ENCODE measurements at places on chromosomes 4 and X.

DNA sequence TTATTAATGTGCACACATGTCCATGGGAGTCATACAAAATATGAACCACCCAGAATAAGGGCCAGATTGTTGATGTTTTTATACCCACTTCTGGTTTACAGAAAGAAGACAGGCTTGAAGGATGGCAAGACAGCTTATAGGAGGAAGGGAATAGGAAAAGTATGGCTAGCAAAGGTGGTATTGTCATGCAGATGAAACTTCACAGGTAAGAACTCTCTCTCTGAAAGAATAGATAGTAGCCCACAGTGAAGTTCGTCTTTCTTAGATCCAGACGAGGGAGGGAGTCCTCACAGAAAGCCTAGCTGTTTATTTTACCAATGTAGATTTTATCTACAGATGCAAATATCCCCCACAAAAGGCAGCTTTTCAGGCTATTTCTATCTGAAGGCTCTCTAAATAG lies 43.7 kb upstream of the SPIN4 start:
- H3K4me3 ChIP-seq, result no peak overlapping the region
- no peaks in the 10 kb centered on the region for H3K27me3 ChIP-seq
- H3K36me3 ChIP-seq, result peaks cover 8% of the 10 kb centered on the region
- DNase-seq, result no peak

DNA sequence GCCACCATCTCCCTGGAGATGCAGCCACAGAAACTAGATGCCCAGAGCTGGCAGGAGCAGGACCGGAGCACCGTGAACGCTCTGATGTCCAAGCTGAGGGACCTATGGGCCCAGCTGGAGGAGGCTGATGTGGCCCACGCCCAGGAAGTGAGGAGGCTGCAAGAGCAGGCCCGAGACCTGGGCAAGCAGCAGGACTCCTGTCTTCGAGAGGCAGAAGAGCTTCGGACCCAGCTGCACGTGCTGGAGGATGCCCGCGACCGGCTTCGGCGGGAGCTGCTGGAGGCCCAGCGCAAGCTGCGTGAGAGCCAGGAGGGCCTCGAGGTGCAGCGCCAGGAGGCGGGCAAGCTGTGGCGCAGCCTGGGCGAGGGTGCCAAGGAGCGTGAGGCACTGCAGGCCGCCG lies 14.2 kb downstream of the SMIM10L2A start:
- no peak overlapping the region for H3K27ac ChIP-seq
- DNase-seq, result no peak
- H3K27me3 ChIP-seq, result no peaks in the 10 kb centered on the region
- H3K4me3 ChIP-seq, result no peak overlapping the region
- H3K36me3 ChIP-seq, result peaks cover 7% of the 10 kb centered on the region
- H3K4me1 ChIP-seq, result no peaks in the 10 kb centered on the region

DNA sequence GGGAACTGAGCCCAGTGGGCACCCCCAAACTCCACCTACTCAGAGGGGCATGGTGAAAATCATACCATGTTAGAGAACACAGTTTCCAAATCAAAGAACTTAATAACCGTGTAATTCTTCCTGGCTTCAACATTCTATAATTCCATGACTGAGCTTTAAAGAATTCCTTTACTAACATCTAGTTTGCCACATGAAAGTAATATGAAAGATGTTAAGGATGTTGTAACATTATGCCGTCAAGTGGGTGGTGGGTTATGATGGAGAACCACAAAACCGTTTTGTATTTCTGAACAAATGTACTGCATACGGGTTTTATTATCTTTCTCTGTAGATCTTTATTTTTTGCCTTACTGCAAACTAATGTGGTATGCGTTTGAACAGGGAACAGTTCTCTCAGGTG lies 549.0 kb upstream of the MAGEB2 start:
- DNase-seq, result no peak
- no peaks in the 10 kb centered on the region for H3K4me1 ChIP-seq
- H3K27me3 ChIP-seq, result no peaks in the 10 kb centered on the region
- no peak overlapping the region for H3K27ac ChIP-seq

- peaks cover 10% of the 10 kb centered on the region for H3K36me3 ChIP-seq
- H3K4me3 ChIP-seq, result peak overlapping the region; percentile 96
- no peaks in the 10 kb centered on the region for H3K4me1 ChIP-seq
- H3K27ac ChIP-seq, result peak overlapping the region; percentile 99
Observed at GRCh38 chrX:123960956-123961267, 594 bp upstream of the STAG2 start.

- peak overlapping the region; percentile 93 for H3K4me3 ChIP-seq
- no peaks in the 10 kb centered on the region for H3K4me1 ChIP-seq
- no peak overlapping the region for H3K27ac ChIP-seq
- DNase-seq, result no peak
- H3K36me3 ChIP-seq, result peaks cover 17% of the 10 kb centered on the region
Observed at GRCh38 chrX:74613370-74614092, 893 bp downstream of the RLIM start.

DNA sequence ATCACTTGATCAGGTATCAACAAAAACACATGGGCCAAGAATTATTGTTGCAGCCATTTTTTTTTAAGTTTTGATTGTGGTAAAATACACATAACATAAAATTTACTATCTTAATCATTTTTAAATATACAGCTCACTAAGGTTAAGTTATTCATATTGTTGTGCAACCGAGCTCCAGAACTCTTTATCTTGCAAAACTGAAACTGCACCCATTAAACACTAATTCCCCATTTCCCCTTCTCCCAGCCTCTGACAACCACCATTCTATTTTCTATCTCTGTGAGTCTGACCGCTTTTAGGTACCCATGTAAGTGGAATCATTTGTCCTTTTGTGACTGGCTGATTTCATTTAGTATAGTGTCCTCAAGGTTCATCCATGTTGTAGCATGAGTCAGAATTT lies 126.2 kb upstream of the NDP start:
- H3K36me3 ChIP-seq, result no peaks in the 10 kb centered on the region
- no peak overlapping the region for H3K4me3 ChIP-seq
- H3K4me1 ChIP-seq, result no peaks in the 10 kb centered on the region
- no peak overlapping the region for H3K27ac ChIP-seq
- no peak for DNase-seq

GRCh38 chrX:132631579-132632232 lies 142.9 kb upstream of the MBNL3 start:
- no peaks in the 10 kb centered on the region for H3K4me1 ChIP-seq
- no peak for DNase-seq
- H3K27me3 ChIP-seq, result no peaks in the 10 kb centered on the region
- no peak overlapping the region for H3K4me3 ChIP-seq

DNA sequence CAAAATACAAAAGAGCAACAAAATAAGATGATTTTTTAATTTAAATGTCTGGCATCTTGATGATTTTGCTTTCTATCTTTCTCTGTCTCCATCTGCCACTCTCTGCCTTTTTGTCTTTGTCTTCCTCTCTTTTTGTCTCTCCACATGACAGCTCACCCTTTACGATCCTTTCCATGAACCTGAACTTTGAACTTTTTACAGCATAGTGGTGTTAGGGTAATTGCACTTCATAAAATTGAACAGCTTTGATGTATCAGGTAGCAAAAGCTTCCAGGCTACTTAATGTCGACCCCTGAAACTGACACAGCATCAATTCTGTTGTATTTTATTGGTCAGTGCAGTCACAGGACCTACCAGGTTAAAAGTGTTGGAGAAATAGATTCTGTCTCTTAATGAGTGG lies 1517.0 kb downstream of the ADGRL3 start:
- no peaks in the 10 kb centered on the region for H3K36me3 ChIP-seq
- no peaks in the 10 kb centered on the region for H3K4me1 ChIP-seq
- H3K4me3 ChIP-seq, result no peak overlapping the region
- no peak for DNase-seq
- no peaks in the 10 kb centered on the region for H3K27me3 ChIP-seq
- no peak overlapping the region for H3K27ac ChIP-seq

DNA sequence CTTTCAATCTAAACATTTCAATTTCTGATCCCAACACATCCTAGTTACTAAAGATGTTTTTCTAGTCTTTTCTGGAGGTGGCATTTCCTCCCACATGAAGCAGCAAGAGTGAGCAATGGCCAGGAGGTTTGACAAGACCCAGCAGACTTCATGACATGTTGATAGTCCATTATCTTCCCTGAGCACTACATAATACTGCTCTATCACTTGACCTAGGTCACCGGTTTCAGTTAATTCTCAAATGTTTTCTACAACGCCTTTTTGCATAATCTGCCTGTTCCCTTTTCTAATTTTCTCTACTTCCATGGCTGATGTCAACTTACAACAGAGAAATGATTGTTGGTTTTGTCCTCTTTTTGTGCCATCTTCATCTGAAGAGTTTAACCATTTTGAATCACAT lies 62.0 kb upstream of the GPRIN3 start:
- H3K27ac ChIP-seq, result no peak overlapping the region
- H3K27me3 ChIP-seq, result no peaks in the 10 kb centered on the region
- no peaks in the 10 kb centered on the region for H3K4me1 ChIP-seq

- no peak for DNase-seq
- H3K27me3 ChIP-seq, result no peaks in the 10 kb centered on the region
- H3K27ac ChIP-seq, result no peak overlapping the region
- no peak overlapping the region for H3K4me3 ChIP-seq
- no peaks in the 10 kb centered on the region for H3K4me1 ChIP-seq
- H3K36me3 ChIP-seq, result no peaks in the 10 kb centered on the region
Observed at GRCh38 chr4:171186700-171187099, 626.5 kb upstream of the GALNTL6 start.

DNA sequence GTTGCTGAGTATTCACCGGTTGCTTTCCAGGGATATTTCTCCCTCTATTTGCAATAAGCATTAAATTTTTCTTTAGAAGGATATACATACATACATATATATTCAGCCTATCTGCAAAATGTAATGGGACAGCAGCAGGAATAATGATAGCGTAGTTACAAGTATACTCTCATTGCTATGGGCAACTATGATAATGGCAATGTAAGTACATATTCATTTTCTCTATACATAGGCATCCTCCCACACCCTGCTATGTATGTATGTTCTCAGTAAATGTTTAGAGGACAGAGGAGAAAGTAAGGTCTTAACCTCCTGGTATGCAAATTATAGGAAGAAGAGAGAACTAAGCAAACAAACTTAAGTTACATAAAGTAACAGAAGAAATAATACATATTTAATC lies 19.7 kb upstream of the MAB21L2 start:
- H3K36me3 ChIP-seq, result peaks cover 7% of the 10 kb centered on the region
- H3K27ac ChIP-seq, result no peak overlapping the region
- H3K4me1 ChIP-seq, result no peaks in the 10 kb centered on the region
- no peak for DNase-seq

DNA sequence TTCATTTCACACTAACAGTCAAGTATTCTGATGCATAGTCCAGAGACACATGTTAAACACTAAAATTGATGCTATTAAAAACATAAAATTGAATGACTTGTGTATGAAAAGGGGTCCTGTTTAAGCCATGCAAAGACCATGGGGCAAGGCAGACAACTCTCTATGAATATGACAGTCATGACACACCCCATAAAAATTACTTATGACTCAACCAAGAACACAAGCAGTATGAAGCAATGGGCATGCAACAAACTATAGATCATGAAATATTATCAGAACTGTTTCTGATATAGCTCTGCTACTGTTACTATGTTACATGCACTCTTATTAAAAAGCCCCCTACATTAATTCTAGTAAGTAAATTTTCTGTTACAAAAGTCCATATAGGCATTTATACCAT lies 57.5 kb upstream of the ZCCHC13 start:
- H3K4me1 ChIP-seq, result peaks cover 4% of the 10 kb centered on the region
- no peak overlapping the region for H3K27ac ChIP-seq
- H3K27me3 ChIP-seq, result no peaks in the 10 kb centered on the region

DNA sequence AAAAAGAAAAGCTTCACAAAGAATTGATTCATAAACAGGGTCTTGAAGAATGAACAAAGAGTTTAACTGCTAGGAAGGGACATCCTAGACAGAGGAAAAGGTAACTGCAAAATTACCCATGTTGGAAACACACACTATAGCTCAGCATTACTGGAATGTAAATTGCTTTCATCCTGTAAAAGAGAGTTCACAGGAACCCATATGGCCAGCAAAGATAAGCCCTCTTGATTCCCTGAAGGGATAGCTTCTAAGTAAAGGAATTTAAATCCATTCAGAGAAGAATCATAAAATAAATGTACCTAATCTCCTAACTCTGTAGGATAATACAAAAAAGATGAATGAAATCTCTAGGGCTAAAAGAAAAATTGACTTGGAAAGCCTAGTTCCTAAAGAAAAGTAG lies 107.1 kb upstream of the INTU start:
- H3K4me3 ChIP-seq, result no peak overlapping the region
- no peaks in the 10 kb centered on the region for H3K27me3 ChIP-seq
- peaks cover 3% of the 10 kb centered on the region for H3K36me3 ChIP-seq
- no peak for DNase-seq
- H3K4me1 ChIP-seq, result no peaks in the 10 kb centered on the region

GRCh38 chr4:25165916-25166315 lies 5.7 kb upstream of the SEPSECS start:
- H3K4me3 ChIP-seq, result no peak overlapping the region
- no peaks in the 10 kb centered on the region for H3K4me1 ChIP-seq
- H3K27ac ChIP-seq, result no peak overlapping the region
- DNase-seq, result no peak

- peaks cover 13% of the 10 kb centered on the region for H3K4me1 ChIP-seq
- H3K27me3 ChIP-seq, result no peaks in the 10 kb centered on the region
- no peaks in the 10 kb centered on the region for H3K36me3 ChIP-seq
- DNase-seq, result no peak
Observed at GRCh38 chr4:16857425-16857824, 41.0 kb downstream of the LDB2 start.

DNA sequence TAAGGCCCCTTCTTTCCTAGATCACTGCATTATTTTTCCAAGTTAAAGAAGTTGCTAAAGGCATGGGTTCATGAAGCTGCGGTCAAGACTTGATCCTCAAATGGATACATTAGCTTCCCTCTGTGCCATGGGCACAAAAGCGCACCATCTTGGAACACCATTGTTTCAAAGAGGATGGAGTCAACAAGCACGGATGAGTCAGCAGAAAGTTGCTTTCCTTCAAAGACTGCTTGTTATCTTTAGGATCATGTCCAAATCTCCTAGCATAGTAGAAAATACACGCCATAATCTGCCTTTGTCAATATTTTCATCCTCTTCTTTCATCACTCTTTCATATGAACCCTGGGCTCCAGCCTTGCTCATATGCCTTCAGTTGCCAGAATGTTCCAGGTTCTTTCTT lies 226.8 kb upstream of the GATB start:
- H3K36me3 ChIP-seq, result no peaks in the 10 kb centered on the region
- H3K4me3 ChIP-seq, result no peak overlapping the region
- H3K27me3 ChIP-seq, result no peaks in the 10 kb centered on the region

- no peak for DNase-seq
- H3K27me3 ChIP-seq, result no peaks in the 10 kb centered on the region
Observed at GRCh38 chr4:19051831-19052230, 1030.3 kb upstream of the LCORL start.

All from H9 (cell line).